ENCODE measurements at places on chromosomes 2 and 18. TPM values are rescaled to one million over a fixed set of nuclear protein-coding genes. Genes with fewer than 3 reads are reported as not detected.
A peak's percentile ranks its signal among the peaks of the same experiment; 100 is the strongest.

GRCh38 chr2:106030287-106031268 is 163.5 kb downstream of the UXS1 start:
- DNase-seq = peak; percentile 55

- DNase-seq = no peak
These were observed 84.1 kb downstream of the NDUFA10 start for GRCh38 chr2:239940861-239941570.

GRCh38 chr2:30110773-30111172 is 36.0 kb upstream of the YPEL5 start:
- peak; percentile 54 for DNase-seq

GRCh38 chr2:202604699-202605098 is 30.1 kb upstream of the FAM117B start:
- DNase-seq = no peak

The CHST9 gene
- 0.38 TPM for total RNA-seq

The CROCC2 gene
- total RNA-seq = 0.26 TPM

GRCh38 chr18:42305869-42306593 is 351.0 kb downstream of the PIK3C3 start:
- DNase-seq = peak; percentile 5
